Fibroblast of skin of right biceps (primary cell): ENCODE measurements at places on chromosomes 1 and 21.
A peak's percentile ranks its signal among the peaks of the same experiment; 100 is the strongest.

DNA sequence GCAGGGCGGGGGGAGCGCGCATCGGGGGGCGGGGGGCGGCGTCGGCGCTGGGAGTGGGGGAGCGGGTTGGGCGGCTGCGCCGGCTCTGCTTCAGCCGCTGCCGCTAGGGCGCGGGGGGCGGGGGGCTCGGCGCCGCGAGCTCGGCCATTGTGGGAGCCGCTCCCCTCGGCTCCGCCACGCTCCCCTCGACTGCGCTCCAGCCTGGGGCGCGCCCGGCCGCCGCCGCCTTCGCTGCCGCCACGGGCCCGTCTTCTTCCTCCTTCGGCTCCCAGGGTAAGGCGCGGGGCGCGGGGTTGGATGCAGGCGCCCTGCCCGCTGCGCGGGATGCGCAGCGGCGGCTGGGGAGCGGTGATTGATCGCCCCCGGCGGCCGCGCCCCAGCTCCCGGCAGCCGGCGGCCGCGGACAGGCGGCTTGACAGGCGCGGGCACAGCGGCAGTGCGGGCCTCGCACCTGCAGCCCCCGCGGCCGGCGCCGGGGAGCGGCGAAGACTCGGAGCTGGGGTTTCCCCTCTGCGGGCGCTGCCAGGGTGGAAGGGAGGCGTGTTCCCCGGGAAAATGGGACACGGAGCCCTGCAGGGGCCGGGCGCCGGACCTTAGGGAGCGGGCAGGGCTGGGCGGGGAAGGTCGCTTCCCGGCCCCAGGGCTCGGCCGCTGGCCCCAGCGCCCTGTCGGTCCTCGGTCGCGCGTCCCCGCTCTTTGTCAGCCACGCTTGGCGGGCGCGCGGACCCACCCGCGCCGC lies 55.3 kb downstream of the NDUFS5 start:
- no peak for DNase-seq

GRCh38 chr1:231039161-231040018 lies 664 bp downstream of the FAM89A start:
- DNase-seq = peak; percentile 39

DNA sequence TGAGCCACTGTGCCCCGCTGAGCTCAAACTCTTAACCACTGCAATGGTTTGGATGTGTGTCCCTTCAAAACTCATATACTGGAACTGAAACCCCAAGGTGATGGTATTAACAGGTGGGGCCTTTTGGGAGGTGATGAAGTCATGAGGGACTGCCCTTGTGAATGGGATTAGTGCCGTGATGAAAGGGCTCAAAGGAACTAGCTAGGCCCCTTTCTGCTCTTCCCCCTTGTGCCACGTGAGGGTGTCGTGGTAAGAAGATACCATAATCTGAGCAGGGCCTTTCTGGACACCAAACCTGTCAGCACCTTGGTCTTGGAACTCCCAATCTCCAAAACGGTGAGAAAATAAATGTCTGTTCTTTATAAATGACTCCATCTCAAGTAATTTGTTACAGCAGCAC lies 45.5 kb upstream of the SPOCD1 start:
- DNase-seq = no peak

GRCh38 chr21:39686646-39687468 lies 58.1 kb upstream of the IGSF5 start:
- no peak for DNase-seq

GRCh38 chr1:235074523-235075047 lies 54.1 kb downstream of the TOMM20 start:
- peak; percentile 95 for DNase-seq

DNA sequence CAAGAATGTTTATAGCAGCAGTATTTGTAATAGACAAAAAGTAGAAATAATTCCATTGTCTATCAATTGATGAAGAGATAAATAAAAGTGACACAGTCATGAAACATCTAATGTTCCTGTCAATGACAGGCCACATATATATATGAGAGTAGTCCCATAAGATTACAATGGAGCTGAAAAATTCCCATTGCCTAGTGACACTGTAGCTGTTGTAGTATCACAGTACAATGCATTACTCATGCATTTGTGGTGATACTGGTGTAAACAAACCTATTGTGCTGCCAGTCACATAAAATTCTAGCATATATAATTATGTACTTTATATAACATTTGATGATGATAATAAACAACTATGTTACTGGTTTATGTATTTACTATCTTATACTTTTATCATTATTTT lies 141.9 kb upstream of the LYPLAL1 start:
- no peak for DNase-seq

- DNase-seq = no peak
These were observed 10.8 kb upstream of the MYOC start for GRCh38 chr1:171663036-171663853.

- DNase-seq = no peak
These were observed 4.9 kb downstream of the ASPM start for GRCh38 chr1:197141575-197141974.

DNA sequence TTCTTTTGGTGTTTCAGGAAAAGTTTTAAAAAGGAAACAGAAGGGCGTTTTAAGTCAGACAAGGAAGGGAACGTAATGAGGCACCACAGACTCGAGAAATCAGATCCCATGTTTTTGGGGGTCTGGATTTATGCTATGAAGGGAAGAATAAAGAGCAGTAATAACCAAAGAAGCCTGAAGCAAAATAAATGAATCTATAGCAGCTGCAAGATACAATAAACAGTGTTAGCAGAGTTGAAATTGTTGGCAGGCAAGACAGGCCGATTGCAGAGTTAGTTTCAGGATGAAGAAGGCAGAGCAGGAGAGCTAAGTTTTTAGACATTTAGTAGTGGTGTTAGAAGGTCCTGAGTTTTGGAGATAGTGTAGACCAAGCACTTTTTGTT lies 425 bp downstream of the DDR2 start:
- peak; percentile 30 for DNase-seq

GRCh38 chr21:36388096-36388495 lies 2.9 kb downstream of the CHAF1B start:
- DNase-seq = no peak

DNA sequence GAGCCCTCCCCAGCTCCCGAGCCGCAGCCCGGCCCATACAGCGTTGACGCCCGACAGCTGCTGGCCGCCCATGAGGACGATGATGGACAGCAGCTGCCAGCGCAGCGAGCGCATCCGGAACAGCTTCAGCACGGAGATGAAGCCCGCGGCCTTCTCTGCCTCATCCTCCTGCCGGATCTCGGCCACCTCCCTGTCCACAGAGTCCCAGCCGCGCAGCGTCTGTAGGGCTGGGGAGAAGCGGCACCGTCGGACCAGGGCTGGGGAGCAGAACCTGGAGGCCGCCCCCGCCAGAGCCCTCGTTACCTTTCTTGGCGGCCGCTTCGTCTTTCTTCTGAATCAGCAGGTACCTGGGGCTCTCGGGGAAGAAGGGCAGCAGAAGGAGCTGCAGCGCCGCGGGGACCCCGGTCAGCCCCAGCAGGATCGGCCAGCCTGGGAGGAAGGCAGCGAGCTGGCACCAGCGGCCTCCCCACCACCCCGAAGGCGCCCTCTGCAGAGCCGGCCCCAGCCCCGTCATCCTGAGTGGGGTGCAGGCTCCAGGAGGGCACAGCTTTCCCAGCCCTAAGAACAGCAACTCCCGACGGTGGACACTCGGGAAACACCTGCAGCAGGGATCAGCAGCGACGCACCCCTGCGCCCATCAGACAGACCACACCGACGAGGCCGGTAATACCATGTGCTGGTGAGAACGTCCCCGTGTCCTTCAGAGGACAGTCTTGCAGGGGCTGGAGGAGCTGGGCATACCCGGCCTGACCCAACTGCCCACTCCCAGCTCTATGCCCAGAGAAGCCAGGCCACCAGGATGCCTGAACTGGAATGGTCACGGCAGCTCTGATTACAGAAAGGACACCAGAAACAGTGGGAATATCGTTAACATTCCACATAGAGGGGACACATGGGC lies 13.8 kb upstream of the SLC2A7 start:
- no peak for DNase-seq

GRCh38 chr1:105914403-105914802 lies 1142.1 kb upstream of the PRMT6 start:
- DNase-seq = no peak

- no peak for DNase-seq
These were observed 86.1 kb downstream of the NPHP4 start for GRCh38 chr1:5906116-5906515.

- no peak for DNase-seq
These were observed 24.4 kb upstream of the FAAH start for GRCh38 chr1:46369542-46370213.

- DNase-seq = no peak
These were observed at the start of gene RAP1GAP for GRCh38 chr1:21669258-21670058. Gene RAP1GAP (minus strand): TSS chr1:21669357. CDS start chr1:21620032, 49,325 bp downstream.

DNA sequence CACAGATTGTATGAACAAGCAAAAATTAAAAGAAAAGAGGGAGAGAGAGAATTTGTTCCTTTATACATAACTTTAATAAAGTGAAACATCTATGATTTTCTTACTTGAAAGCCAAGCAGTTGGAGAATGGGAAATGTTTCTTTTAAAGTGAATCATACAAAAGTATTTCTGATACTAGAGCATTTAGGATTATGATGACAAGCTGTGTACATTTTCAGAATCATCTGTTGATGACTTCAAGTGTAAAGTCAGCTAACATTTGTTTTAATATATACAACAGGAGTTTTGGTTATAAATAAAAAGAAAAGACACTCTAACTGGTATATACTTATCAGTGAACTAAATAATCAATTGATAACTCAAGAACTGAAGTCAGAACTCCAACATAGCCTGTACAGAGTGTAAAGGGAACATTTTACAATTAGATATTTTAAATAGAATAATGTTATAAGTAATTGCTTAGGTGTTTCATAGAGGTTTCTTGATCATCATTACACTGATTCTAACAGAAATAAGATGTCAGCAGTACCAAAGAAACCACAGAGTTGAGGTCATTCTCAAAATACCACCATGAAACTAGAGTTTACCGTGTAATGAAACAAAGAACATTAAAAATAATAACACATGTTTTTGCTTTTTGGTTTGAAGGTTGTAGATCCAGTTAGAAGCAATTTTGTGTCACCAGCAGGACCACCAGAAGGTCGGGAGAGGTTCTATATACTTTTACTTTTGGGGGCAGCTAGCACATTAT lies 103.4 kb downstream of the COL24A1 start:
- peak; percentile 6 for DNase-seq

- DNase-seq = no peak
These were observed 136.8 kb upstream of the F3 start for GRCh38 chr1:94678202-94678848.

DNA sequence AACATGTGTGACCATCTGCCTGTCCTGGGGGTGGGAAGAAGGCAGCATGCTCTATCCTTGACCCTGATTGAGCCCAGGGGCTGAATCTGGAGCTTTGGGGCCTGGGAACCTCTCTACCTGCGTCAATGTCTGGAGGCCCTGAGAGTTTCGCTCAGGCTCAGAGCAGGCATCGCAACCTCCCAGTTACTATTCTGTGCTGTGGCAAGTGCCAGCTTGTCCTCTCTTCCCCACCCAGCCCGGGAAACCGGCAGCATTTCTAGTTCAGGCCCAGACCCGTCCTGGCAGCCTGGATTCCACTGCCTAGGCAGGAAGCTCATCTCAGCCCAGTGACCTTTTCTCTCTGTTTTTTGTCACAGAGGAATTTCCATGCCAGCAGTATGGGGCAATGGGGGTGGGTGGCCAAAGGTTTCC lies 10.0 kb upstream of the IRF6 start:
- no peak for DNase-seq

DNA sequence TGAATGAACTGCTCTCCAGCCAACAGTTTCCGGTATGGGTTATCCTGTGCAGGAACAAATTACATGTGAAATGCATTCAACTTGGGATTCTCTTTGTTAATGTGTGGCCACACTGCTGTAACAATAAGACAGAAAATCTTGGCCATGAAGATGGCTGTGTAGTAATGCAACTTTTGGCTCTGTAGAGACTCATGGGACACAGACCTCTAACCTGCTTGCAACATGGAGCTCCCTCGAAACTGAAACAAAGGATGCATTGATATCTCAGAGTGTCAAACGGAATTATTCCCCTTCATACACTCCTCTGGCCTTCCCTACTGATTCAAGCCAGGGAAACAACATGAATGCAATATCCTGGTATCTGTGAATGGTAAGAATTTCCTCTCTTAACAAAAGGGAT lies 559.3 kb upstream of the ZRANB2 start:
- no peak for DNase-seq

DNA sequence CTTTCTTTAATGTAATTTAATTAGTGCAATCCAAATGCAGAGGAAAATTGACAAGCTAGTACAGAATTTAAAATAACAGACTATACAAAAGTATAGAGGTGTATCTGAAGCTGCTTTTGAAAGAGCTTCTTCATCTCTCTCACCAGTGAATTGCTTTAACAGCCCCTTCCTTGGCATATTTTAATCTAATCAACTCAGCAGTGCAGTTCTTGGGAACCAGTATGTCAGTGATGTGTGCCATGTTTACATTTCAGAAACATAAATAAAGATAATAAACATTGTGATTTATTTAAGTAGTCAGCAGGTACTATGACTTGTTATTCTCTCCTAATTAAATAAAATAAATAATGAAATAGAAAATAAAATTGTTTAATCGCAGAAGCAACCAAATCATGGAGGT lies 1260.6 kb downstream of the NCAM2 start:
- DNase-seq = no peak

DNA sequence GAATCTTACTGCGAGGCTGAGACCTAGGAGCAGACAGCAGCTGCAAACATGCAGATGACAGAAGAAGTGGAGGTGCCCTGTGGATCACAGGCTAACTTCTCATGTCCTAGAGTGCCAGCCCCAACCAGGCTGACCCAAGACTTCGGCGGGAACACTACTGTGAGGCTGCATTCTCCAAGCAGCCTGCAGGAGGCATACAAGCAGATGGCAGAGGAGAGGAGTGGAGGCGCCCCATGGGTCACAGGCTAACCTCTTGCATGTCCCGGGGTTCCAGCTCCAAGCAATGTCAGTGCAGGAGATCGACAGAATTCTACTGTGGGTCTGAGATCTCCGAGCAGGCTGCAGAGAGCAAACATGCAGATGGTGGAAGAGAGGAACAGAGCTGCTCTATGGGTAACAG lies 98.1 kb upstream of the ZNF678 start:
- no peak for DNase-seq

- DNase-seq = no peak
These were observed 197.4 kb upstream of the CAMK1G start for GRCh38 chr1:209386156-209386555.

- no peak for DNase-seq
These were observed 3.3 kb downstream of the EYA3 start for GRCh38 chr1:28085129-28085528.
